ENCODE measurements at places on chromosomes 3 and 15.

GRCh38 chr3:140207541-140207940, 272.6 kb downstream of the CLSTN2 start:
- DNase-seq: no peak

DNA sequence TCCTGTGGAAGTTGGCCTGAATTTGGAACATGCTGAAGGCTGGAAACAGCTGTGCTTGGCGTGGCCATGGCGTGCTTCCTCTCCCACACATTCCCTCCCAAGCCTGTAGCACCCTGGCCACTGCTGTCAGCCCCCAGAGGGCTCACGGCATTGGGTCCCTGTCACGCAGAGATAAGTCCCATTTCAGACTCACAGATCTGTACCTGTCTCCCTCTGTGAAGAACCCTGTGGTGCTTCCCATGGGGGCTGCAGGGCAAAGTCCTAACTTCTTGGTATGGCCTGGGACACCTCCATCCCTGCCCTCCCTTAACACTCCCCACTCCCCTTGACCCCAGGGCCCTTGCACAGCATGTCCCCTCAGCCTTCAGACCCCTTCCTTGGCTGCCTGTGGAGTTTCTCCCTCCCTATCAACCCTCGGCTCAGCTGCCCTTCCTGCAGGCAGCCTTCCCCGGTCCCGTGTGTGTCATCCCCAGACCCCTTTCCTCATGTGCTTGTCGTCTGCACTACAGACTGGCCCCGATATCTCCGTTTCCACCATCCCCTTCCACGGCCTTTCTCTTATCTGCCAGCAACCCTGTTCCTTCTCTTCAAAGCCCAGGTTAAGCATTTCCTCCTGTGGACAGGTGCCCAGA, 28.6 kb downstream of the ABTB1 start:
- DNase-seq: no peak

GRCh38 chr3:32882603-32883025, 64.8 kb downstream of the TRIM71 start:
- DNase-seq: no peak

DNA sequence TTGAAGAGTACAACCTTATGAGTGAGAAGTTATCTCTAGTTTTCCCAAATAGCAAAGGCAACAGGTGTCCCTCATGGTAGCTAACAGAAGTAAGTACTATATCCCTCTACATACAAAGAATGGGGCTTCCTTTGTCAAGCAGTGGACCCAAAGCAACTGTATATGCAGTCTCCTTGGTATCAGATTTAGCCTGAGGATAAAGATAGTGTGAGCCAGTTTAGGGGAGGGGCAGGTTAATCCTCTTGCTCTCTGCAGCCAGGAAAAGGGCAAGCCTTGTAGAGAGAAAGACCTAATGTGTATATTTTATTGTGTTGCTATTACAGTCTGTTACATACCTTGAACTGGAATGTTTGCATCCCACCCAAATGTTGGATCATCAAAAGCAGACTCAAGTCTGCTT, 117.9 kb upstream of the COL8A1 start:
- DNase-seq: no peak

- DNase-seq: no peak
Observed at GRCh38 chr3:49683162-49683561, 6.1 kb downstream of the MST1 start.

Data from hypothalamus (tissue), 51 donors.